ENCODE measurements at places on chromosomes 2 and 18.

DNA sequence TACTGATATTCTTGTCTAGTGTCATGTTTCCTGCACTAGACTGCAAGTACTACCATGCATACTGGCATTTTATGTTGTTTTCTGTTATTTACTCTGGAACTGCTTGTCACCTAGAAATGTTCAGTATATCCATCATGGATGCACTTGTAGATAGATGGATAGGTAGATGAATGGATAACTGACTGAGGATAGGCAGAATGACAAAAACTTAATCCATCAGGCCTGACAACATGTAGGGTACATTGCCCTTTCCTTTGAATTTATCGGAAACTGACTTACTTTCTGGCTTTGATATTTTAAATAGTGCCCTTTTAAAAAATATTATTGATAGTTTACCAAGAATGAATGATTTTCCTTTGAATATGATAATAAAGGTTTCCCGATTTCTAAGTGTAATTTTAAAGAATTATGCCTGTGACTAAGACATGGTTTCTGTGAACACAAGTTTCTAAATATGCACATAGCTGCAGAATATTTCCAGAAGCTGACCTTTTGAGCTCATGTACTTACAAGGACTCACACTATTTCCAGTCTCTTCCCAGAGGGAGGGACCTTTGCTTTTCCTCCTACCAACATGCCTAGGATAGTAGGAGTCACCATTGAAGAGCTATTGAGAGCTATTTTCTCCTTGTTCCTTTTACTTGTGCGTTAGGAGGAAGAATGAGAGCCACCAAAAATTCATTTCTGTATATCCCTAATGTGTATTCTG is 81.3 kb downstream of the ANKRD12 start:
- no peak for DNase-seq

DNA sequence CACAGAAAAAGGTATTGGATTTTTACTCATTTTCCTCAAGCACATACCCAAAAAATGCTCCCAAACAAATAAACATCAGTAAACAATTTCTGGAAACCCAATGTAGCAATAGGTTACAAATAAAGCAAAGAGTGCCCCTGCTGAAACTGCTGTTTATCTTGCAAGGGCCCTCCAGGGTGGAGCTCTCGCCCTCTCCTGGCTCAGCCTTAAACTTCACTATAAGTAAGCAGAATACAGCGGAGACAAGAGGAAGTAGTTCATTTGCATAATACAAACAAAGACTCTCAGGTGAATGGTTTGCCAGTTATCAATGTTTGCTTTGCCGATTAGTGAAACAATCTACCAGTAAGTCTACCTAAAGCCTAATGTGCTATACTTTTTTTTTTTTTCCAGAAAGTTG is 437.6 kb downstream of the DLGAP1 start:
- DNase-seq = peak; percentile 23

DNA sequence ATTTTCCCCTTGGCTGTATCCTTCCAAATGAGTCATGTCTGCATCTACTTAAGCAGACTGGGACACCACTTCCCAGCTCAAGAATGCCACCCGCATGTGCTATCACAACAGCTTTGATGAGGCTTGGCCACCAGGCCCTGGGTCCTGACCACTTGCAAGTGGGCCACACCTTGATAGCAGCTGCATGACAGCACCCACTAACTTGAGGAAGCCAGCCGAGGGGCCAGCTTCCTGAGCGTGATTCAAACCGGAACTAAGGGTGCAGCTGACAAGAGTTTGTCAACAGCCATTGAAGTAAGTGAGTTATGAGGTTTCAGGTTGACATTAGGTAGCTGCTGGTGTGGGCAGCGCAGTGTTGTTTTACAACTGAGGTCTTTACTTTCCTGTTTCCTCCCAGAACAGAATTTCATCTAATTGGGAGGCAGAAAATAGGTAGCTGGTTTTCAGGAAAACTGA is 54.4 kb downstream of the EPHA4 start:
- DNase-seq = no peak

DNA sequence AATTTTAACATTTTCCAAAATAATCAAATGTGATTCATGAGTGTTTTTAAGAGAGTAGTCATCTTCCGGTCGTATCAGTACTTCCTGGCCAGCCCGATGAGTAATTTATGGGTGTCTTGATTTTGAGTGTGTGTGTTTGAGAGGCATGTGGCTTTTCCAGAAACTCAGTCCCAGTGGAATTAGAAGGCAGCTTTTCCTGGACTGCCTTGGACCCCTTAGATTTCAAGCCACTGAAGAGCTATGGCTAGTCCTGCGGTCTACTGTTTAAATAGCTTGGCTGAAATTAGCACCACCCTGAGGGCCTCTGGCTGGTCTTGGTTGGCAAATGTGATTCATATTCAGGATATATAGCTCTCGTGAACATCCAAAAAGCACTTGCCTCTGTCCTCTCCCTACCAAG is 59.4 kb downstream of the HK2 start:
- no peak for DNase-seq

- DNase-seq = no peak
Observed at GRCh38 chr18:79506191-79507075, 110.7 kb downstream of the NFATC1 start.

GRCh38 chr2:128306081-128306930 is 12.4 kb downstream of the HS6ST1 start:
- no peak for DNase-seq

DNA sequence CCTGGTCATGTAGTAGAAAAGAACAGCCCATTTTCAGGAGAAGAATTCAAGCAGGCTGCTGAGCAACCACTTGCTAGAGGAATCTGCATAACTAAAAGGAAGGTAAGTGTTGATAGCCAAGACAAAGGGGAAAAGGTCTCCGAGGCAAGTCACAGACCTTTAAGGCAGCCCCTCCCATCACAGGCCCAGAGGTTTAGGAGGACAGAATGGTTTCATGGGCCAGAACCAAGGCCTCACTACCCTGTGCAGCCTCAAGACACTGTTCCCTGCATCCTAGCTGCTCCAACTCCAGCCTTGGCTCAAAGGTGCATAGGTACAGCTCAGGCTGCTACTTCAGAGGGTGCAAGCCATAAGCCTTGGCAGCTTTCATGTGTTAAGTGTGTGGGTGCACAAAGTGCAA is 238.6 kb upstream of the CYP26B1 start:
- no peak for DNase-seq

DNA sequence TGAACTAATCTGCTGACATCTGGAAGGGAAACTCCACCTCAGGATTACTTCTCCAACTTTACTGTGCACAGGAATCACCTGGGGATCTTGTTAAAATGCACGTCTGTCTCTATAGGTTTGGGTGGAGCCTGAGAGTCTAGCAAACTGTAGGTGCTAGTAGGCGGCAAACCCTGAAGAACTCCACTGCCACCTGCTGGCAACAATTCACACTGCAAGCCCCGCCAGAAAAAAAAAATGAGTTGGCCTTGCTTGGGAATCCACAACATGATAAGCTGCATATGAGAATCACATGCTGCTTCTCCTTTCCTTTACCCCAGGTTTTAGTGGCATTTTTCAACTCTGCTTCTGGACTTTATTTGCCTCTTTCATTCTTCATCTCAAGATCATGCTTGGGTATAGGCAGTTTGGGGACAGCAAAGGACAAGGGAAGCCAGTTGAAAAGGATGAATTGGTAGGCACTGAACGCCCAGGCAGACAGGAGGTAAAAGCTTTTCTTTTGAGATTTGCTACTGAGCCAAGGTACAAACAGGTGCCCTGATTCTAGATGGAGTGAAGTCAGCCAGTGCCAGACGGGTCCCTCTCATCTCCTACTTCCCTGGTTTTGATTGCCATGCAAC is 88.8 kb downstream of the VIT start:
- DNase-seq = peak; percentile 63

- DNase-seq = no peak
Observed at GRCh38 chr2:86632672-86633071, 9.0 kb upstream of the RNF103 start.

GRCh38 chr2:150007815-150008430 is 420.3 kb upstream of the MMADHC start:
- peak; percentile 58 for DNase-seq

DNA sequence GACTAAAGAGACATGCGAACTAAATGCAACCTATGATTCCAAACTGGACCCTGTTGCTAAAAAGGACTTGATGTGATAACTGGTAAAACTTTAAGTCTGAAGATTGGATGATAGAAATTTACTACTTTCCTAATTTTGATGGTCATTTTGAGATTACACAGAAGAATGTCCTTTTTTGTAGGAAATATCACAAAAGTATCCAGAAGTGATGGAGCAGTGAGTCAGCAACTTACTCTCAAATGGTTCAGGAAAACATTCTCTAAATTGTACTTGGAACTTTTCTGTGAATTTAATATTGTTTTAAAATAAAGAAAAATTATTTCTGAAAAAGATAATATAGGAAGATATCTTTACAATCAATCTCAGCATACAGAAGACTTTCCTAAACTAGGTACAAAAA is 19.9 kb downstream of the MBOAT2 start:
- DNase-seq = no peak

DNA sequence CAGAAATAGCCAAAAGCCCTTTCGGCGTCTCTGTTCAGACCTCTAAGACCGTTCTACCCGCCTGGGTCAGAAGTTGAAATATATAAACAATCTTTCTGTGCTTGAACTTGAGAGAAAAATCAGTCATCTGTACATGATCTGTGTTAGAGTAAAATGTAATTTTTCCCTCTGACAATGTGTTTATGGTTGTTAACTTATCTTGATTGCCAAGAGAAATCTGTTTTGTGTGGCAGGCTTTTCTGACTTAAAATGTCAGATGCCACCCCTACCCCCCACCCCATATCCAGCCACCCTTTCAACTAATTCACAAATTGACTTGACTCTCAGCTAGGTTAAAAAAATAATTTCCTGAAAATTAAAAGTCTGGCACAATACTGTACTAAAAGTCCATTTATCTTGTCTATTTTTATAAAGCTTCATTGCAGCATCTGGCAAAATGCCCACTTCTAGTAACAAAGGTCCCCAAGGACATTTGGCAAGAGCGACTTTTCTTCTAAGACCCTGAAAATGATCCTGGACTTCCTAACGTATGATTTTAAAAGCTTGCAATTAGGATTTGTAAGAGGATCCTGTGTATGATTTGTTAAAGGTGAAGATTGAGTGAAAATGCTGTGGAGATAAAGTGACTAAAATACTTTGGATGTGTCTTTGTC is 304.2 kb downstream of the EPHA4 start:
- no peak for DNase-seq

DNA sequence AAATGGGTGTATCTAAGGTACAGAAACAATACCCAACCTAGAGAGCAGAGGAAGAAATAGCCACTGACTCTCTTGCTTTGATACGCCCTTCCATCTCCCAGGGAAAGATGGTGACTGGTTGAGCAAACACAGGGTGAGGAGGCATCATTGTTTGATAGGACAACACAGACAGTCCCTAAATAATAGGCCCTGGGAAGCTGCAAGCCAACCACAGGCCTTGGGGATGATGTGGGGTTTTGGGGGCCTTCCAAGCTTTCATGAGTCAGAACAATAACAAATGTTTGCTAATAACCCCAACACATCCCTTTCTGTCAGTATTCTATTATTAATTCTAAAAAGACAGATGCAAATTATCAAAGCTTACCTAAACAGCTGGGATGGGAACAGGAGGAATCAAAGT is 9.8 kb downstream of the LGALSL start:
- DNase-seq = no peak

- no peak for DNase-seq
Observed at GRCh38 chr2:225841314-225841713, 441.8 kb downstream of the NYAP2 start.

GRCh38 chr2:96535331-96535730 is 1.2 kb upstream of the ARID5A start:
- no peak for DNase-seq

DNA sequence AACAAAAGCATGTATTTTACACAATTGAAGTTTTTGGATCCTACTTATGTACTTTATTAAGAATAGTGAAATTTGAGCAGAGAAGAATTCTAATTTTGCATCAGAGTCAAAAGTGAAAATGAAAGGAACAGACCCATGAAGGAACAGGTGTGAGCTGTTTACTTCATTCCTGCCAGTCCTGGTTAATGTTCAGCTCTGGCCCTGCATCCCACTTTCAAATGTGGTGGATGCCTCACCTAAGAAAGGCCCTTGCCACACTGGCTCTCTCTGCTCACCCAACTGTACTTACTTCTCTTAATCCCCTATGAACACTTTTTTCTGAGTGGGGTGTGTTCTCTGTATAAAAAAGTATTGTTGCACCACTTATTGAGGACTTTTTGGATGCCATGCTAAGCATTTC is 22.2 kb downstream of the FAM110C start:
- DNase-seq = peak; percentile 71

DNA sequence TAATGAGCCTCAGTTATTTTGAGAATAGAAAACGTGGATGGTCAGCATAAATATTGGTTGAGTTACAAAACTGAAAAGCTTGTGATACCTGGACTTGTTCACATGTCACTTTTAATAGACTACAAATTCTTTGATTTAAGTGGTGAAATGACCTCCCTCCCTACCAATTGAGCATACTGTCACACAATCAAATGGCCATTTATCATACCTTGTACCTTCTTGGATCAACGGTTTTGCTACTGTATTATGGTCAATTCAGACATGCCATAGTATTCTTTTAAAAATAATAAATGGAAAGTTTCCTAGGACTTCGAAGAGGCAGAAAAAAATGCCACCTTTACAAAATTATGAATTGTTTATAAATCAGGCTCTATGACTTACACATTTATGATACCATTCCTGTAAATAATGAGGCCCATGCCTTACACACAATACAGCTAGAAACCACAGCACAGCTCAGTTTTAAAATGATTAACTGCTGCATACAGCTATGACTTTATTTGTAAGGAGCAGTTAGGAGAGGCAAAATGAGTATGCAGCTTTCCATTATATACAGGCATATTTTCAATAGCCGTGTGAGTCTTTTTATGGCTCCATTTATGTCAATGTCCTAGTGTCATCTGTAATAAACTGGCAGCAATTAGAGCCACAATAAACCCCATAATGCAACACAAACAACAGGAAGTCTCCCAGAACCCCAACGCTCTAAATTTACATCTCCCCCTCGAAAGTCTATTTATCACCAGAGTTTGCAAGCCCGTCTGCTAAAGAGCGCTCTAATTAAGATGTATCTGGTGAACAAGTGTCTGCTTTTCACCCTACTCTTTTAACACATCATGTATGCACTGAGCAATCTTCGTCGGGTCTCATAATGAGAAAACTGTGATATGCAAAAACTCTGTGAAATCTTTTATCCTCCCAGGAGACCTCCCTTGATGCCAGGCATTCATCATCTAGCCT is 176.1 kb downstream of the ZNF521 start:
- DNase-seq = no peak

GRCh38 chr2:234025466-234025865 is 25.0 kb upstream of the SPP2 start:
- peak; percentile 42 for DNase-seq
